ENCODE measurements at places on chromosomes 11 and 22. TPM values are rescaled to one million over a fixed set of nuclear protein-coding genes. Genes with fewer than 3 reads are reported as not detected.

- DNase-seq = no peak
- no peak overlapping the region for H3K27ac ChIP-seq
- H3K27me3 ChIP-seq = no peaks in the 10 kb centered on the region
- H3K4me3 ChIP-seq = no peak overlapping the region
- peaks cover 9% of the 10 kb centered on the region for H3K4me1 ChIP-seq
Observed at GRCh38 chr11:34214961-34215805, 109.8 kb downstream of the NAT10 start.

DNA sequence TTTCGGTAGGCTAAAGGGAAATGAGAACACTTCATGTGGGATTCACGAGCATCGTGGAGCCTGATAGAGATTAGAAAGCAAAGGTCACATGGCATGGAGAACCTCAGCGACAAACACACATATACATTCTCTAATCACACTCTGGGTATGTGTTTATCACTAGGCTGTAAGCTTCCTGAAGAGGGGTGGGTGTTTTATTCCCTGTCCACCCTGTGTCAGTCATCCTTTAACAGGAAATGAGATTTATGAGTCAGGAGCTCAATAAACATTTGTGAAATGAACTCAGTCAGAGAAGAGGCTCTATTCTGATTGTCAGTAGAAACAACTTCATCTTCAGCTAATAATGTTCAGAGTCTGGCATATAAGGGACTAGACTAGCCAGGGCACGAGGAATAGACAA, 71.7 kb upstream of the EIF3M start:
- no peaks in the 10 kb centered on the region for H3K4me1 ChIP-seq
- no peak overlapping the region for H3K4me3 ChIP-seq
- H3K36me3 ChIP-seq = no peaks in the 10 kb centered on the region
- no peaks in the 10 kb centered on the region for H3K27me3 ChIP-seq
- no peak overlapping the region for H3K27ac ChIP-seq
- no peak for DNase-seq

DNA sequence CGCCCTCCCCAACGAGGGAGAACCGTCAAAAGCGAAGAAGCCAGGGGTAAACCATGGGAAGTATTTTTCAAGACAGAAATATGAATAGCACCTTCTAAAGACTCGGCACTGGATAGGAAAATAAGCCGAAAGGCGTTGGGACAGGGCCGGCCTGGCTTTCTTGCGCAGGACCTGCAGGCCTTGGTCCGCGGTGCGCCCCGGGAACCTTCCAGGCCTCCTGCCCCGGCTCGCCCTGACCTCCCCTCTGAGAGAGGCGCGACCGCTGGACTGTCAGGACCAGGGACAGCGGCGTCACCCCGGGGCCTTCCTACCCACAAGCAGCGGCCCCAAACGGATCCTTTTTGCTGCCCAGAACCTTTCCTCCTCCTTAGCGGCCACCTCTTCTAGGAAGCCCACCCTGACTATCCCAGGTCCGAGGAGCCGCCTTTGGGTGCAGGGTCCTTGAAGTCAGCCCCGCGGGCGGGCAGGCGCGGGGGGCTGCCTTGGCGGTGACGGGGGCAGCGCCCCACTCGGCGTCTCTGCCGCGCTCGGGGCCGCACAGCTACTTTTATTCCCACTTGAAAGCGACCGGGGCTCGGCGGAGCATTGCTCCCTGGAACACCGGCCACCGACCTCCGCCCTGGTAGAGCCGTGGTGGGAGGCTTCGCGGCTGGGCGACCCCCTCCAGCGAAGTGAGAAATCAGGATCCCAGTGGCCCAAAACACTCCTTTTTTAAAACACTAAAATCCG, 650 bp upstream of the MAPK11 start:
- peak overlapping the region; percentile 60 for H3K4me3 ChIP-seq
- peaks cover 12% of the 10 kb centered on the region for H3K36me3 ChIP-seq
- no peaks in the 10 kb centered on the region for H3K27me3 ChIP-seq
- DNase-seq = peak; percentile 82
- no peak overlapping the region for H3K27ac ChIP-seq

GRCh38 chr11:35785287-35786167, 123.0 kb downstream of the TRIM44 start:
- peaks cover 22% of the 10 kb centered on the region for H3K4me1 ChIP-seq
- H3K27ac ChIP-seq = no peak overlapping the region
- H3K36me3 ChIP-seq = no peaks in the 10 kb centered on the region
- H3K4me3 ChIP-seq = no peak overlapping the region
- no peak for DNase-seq

- peak overlapping the region; percentile 40 for H3K27ac ChIP-seq
- no peak overlapping the region for H3K4me3 ChIP-seq
- no peaks in the 10 kb centered on the region for H3K36me3 ChIP-seq
Observed at GRCh38 chr11:20042811-20043341, 117.4 kb downstream of the DBX1 start.

- H3K4me3 ChIP-seq = no peak overlapping the region
- no peaks in the 10 kb centered on the region for H3K27me3 ChIP-seq
- DNase-seq = no peak
Observed at GRCh38 chr11:132464003-132464342, 1068.3 kb downstream of the OPCML start.

- DNase-seq = no peak
- no peaks in the 10 kb centered on the region for H3K4me1 ChIP-seq
- peaks cover 12% of the 10 kb centered on the region for H3K27me3 ChIP-seq
- H3K36me3 ChIP-seq = no peaks in the 10 kb centered on the region
- no peak overlapping the region for H3K27ac ChIP-seq
Observed at GRCh38 chr11:79353706-79354105, 87.1 kb downstream of the TENM4 start.

DNA sequence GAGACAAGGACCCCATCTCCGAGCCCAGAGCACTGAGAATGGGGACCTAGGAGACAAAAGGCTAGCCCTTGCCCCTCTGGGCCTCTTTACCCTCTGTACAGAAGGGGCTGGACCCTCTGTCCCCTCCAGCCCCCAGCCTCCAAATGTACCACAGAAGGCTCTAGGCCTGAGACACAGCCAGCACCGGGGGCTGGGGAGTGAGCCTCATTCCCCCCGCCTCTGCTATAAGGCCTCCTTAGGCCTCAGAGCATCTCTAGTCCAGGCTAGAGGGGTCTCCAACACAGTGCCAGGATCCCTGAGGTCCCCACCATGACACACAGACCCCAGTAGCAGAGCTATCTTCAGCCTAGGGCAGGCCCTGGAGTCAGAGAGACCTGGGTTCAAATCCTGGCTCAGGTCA, 4.8 kb downstream of the SMTN start:
- H3K36me3 ChIP-seq = peaks cover 37% of the 10 kb centered on the region
- DNase-seq = no peak
- peak overlapping the region; percentile 55 for H3K4me3 ChIP-seq
- H3K27me3 ChIP-seq = no peaks in the 10 kb centered on the region
- H3K27ac ChIP-seq = peak overlapping the region; percentile 97
- H3K4me1 ChIP-seq = peaks cover 63% of the 10 kb centered on the region

DNA sequence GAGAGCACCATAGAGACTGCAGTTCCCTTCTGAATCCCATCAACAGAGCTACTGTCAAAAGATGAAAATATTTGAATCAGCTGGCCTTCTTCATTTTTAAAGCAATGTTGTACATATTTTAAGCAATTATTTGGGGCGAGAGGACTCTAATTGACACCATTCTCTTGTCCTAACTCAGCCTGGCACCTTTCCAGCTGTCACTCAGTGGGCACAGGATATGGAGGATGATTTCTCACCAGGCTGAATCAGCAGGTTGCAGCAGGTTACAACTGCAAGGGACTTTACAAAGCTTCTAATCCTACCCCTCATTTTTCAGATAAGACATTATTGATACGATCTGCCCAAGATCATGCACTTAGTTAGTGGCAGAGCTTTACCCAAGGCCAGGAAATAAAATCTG, 11.9 kb upstream of the WT1 start:
- no peaks in the 10 kb centered on the region for H3K4me1 ChIP-seq
- no peaks in the 10 kb centered on the region for H3K36me3 ChIP-seq
- H3K27ac ChIP-seq = no peak overlapping the region
- peaks cover 11% of the 10 kb centered on the region for H3K27me3 ChIP-seq

DNA sequence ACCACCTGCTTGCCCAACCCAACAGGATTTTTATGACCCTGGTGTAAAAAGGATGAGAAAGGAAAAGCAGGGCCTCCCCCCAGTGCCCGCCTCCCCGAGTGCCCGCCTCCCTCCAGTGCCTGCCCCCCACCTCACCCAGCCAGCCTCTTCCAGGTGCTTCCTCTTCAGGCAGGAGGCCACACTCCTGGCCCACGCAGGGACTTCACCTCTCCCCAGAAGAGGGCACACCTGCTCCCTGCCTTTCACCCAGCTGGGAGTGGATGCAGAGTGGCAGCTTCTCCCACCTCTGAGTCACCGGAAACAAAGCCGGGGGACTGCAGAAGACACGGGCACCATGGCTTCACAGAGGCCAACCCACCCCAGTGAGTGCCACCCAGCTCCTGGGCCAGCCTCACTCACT, 16.1 kb downstream of the CPT1A start:
- H3K36me3 ChIP-seq = no peaks in the 10 kb centered on the region
- peaks cover 39% of the 10 kb centered on the region for H3K4me1 ChIP-seq
- no peak for DNase-seq

DNA sequence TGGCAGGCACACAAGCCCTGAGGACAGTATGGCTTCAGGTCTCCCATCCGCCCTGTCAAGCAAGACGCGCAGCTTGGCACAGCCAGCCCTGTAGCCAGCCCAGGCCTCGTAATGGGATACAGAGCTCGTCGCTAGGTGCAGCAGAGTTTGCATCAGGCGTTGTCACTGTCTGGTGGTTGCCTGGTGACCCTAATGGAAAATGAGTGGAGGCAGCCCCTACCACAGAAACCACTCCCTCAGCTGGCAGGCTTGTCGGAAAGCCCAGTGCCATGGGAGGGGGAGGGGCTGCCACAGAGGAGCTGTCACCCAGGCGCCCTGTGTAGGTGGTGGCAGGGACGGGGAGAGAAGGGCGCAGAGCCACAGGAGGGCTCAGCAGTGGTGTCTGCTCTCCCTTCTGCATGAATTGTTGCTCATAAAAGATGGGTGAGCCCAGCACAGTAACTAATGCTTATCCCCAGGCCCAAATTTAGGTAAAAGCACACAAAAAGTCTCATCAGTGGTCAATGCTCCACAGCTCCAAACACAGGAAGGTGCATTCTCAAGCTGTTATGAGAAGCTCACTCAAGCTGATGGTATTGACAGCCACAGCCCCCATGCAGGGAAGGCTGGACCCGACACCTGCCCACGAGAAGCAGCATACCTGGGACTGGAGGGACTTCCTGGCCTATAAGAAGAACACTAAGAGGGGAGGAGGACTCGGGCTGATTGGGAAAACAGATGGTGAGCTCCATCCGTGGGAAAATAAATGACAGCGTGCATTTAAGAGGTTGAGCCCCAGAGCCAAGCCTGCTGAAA, 164.6 kb downstream of the ETS1 start:
- H3K4me1 ChIP-seq = peaks cover 48% of the 10 kb centered on the region
- no peaks in the 10 kb centered on the region for H3K36me3 ChIP-seq

DNA sequence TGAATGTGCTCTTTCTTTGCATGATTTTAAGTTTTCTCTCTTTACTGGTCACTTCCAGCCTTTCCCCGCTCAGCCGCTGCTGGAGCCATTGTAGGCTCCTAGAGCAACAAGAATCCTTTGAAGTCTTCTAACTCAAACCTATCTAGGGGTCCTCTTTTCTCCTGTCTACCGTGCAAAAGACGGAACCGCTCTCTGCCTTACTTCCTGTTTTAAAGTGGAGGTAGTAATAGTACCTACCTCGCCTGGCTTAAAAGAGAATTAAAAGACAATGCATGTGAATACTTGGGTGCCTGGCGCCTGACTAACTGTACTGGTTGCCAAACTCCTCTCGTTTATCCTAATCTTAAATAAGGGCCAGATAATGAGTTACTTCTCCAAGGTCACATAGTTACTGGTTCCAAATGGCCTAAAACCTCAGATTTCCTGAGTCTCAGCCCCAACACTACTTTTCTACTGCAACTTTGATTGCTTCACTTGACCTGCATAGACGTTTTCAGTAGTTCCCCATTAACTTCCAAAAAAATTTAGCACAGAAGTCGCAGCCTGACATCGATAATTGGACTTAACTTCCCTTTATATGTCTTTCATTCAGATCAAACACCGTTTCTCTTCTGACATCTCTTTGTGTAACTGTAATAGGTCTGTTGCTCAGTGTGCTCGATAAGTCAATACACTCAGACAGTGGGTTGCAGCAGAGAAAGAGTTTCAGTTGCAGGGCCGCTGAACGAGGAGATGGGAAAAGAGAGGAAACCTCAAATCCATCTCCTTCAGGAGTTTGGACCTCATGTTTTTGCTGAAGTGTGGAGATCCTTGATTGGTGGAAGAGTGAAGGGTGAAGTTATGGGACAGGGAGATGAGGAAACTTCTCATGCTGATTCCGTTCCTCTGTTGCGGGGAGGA, 891 bp downstream of the SAMM50 start:
- no peak for DNase-seq
- peak overlapping the region; percentile 90 for H3K27ac ChIP-seq
- H3K27me3 ChIP-seq = no peaks in the 10 kb centered on the region
- H3K4me3 ChIP-seq = peak overlapping the region; percentile 71
- peaks cover 35% of the 10 kb centered on the region for H3K4me1 ChIP-seq
- H3K36me3 ChIP-seq = no peaks in the 10 kb centered on the region

DNA sequence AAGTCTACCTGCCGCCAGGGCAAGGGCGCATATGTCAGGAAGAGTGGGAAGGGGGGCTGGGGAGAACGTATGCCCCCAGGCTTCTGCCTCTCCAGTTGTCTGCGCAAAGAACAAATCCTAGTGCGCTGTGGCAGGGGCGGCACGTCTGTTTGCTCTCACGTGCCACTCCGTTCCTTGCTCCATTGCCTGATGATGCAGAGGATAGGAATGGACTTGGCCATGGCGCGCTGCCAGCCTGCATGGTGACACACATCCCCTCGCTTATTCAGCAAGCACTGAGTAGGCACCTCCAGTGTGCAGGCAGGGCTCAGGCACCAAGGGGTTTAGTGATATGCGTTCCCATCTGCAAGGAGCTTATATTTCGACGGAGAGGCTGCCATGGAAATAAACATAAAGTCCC, 45.4 kb upstream of the SLC22A12 start:
- H3K27ac ChIP-seq = no peak overlapping the region
- no peak overlapping the region for H3K4me3 ChIP-seq
- H3K36me3 ChIP-seq = no peaks in the 10 kb centered on the region
- H3K4me1 ChIP-seq = no peaks in the 10 kb centered on the region
- no peak for DNase-seq

- H3K4me1 ChIP-seq = no peaks in the 10 kb centered on the region
- H3K27ac ChIP-seq = no peak overlapping the region
- DNase-seq = no peak
- H3K27me3 ChIP-seq = peaks cover 17% of the 10 kb centered on the region
- no peak overlapping the region for H3K4me3 ChIP-seq
Observed at GRCh38 chr11:45530776-45531175, 134.6 kb downstream of the CHST1 start.

GRCh38 chr22:30015846-30016245, 64.4 kb upstream of the HORMAD2 start:
- H3K27ac ChIP-seq = no peak overlapping the region
- H3K4me3 ChIP-seq = no peak overlapping the region
- H3K27me3 ChIP-seq = no peaks in the 10 kb centered on the region
- no peaks in the 10 kb centered on the region for H3K4me1 ChIP-seq
- peaks cover 100% of the 10 kb centered on the region for H3K36me3 ChIP-seq

- no peaks in the 10 kb centered on the region for H3K27me3 ChIP-seq
- H3K4me3 ChIP-seq = no peak overlapping the region
- peak; percentile 63 for DNase-seq
- H3K4me1 ChIP-seq = peaks cover 26% of the 10 kb centered on the region
- H3K27ac ChIP-seq = peak overlapping the region; percentile 22
Observed at GRCh38 chr11:125941619-125942611, 3.9 kb upstream of the VSIG10L2 start.

OR8G1 gene
- not detected for total RNA-seq

PNPLA5 gene
- not detected for total RNA-seq

KLHL22 gene
- total RNA-seq = 17.8 TPM

CSTF3 gene
- 12.8 TPM for total RNA-seq

FREY1 gene
- total RNA-seq = not detected

ACTN3 gene
- total RNA-seq = not detected

PACSIN3 gene
- total RNA-seq = 146 TPM

GAB4 gene
- not detected for total RNA-seq

THY1 gene
- 2.7 TPM for total RNA-seq
